Stimulated activated CD8-positive, alpha-beta memory T cell treated with anti-CD3 and anti-CD28 coated beads, Interleukin-12 subunit alpha, Interleukin-12 subunit beta, amount 100 ng/mL, for 1 hour (primary cell): ENCODE measurements at places on chromosomes 2 and 18.
A peak's percentile ranks its signal among the peaks of the same experiment; 100 is the strongest.

DNA sequence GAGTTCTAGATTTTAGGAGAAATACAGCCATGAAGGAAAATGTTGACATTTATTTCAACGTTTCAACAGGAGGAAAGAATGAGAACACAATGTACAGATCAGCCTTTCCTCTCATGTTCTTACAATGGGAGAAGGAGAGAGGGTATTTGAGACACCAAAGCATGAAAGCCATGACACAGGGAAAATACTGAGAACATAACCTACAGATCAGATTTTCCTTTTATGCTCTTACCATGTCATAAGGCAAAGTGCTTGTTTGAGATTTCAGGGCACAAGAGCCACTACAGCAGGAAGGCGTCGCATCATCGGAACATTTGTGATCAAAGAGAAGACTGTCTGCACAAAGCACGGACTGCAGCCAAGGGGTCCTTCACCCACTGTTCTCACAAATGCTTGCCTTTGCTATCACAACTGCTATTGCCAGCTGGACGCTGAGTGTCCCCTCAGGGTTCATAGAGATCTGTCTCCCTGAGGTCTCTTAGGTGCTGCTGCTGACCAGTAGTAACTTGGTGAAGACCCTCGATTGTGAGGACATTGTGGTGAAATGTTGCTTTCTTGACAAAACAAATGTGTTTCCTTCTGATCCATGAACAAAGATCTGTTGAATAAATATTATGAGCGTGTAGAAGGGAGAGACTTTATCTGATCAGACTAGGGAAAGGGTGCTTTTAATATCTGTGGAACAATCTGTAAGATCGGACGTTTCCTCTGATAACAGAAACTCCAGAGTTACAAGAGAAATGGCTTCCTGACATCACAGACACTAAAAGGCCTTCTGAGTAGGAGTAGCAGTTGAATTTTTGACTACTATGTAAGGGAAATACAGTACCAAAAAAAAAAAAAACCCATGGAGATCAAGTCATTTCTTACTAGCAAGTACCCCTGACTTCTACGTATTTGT is 6.4 kb upstream of the IL1RL1 start:
- DNase-seq = no peak

DNA sequence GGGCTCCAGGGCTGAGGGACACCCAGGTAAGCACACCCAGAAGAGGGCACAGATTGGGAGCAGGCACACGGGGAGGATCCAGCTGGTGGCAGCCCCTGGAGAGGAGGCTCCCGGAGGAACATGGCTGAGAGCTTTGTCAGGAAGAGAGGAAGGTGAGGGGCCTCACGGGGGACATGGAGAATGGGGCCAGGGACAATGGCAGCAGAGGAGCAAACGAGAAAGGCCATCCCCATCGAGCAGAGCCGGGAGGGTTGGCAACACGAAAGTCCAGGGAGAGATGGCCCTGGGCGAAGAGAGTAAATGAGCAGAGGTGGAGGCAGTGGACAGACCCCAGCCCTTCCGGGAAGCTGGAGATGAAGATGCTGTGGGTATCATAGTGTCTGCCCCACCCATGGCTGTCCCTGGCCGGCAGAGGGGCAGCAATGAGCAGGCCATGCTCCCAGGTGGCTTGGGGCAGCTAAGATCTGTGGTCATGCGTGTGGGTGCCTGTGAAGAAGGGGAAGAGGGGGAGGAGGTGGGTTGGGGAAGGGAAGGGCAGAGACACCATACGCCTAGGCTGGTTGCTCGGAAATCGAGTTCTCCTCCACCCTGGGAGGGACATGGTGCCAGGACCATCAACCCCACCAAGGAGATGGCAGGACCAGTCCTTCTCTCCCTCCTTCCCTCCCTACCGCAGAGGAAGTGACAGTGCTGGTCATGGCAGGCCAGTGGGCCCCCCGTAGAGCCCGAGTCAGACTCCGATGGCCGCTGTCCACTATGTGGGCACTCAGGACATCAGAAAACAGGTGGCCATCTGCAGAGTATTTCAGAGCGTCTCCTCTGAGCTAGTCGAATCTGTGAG is 191.7 kb downstream of the NDUFA10 start:
- no peak for DNase-seq

DNA sequence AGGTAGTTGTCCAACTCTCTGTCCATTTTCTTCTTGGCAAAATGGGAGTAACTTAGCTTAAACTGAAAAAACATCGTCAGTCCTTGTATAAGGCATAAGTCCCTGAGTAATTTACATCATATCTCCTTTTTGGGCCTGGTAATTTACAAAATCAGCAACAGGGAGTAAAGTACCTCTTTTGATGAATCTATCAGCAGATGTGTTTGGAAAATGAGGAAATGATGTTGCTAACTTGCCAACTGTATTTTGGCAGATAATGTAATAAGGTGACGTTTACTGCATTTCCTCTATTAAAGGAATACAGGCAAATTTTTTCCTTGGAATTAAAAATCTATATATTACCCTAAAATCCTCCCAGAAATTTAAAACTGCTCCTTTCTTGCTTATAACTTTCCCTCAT is 29.2 kb downstream of the ANKRD44 start:
- DNase-seq = no peak

DNA sequence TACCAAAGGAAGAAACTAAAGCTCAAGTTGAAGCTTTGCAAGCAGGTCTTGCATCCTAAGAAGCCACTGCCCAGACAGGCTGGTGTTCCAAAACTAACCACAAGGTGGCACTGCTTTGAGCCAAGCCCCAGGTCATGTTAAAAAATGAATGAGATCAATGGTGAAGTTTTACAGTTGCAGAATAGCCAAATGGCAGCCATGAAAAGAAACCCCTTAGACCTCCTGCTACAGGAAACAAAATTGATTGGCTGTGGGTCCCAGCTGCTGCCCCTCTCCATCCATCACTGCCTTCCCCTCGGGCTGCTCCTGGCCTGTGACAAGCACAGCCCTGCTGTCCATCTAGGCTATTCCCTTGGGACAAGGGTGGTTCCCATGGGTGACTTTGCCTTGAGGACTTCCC is 20.7 kb upstream of the MREG start:
- DNase-seq = peak; percentile 62

- DNase-seq = peak; percentile 66
These were observed 48.8 kb downstream of the ADNP2 start for GRCh38 chr18:80157708-80158343.

- DNase-seq = no peak
These were observed 11.3 kb upstream of the DPP4 start for GRCh38 chr2:162085090-162085891.

DNA sequence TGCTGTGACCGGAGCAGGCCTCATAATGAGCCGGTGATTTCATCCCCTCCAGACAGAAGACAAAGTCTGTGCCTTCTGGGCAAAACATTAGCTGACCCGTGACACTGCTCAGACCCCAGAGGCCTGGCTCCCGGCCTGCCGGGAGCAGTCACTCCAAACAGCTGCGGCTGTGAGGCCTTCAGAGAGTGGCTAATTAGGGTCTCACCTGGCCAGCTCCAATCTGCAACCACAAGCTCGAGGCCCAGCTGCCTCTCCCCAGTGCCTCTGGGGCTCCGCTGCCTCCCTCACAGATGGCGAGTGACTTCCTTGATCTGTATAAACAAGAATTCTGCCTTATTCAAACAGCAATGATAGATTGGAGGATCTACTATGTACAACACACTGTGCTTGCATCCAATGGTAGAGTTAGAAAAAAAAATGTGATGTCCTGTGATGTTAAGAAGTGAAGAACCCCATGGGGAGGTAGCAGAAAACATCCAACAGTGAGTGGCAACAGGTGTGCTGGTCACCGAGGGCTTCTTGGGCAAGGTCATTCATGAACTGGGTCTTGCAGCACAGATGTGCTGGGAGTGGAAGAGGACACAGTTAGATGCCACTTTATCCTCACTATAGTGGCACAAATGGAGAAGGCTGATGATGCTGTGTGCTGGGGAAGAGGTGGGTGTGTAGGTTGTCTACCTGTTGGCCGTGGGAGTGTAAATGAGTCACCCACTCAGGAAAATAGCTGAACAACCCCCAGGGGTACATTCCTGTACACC is 98.2 kb upstream of the ASAP2 start:
- DNase-seq = no peak

DNA sequence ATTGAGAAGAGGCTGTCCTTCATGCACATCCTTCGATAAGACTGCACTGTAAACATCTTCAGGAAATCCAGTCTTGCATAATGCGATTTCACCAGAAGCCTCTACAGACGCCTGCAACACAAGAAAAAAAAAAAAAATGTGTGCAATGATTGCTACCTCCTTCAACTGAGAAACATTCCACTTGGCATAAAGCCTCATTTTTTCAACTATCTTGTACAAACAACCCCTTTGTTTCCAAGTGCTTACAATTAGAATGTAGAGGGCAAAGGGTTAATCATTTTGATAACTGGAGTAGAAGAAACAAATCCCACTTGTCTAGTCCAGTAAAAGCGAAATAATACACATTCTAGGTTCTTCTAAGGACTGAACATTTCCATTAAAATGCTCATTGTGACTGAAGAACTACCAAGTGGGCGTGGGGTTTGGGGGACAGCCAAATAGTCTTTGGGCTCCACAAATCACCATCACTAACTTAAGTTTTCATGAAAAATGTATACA is 29.2 kb downstream of the CDH2 start:
- no peak for DNase-seq

- DNase-seq = no peak
These were observed 22.2 kb downstream of the TRIP12 start for GRCh38 chr2:229899604-229900003.

DNA sequence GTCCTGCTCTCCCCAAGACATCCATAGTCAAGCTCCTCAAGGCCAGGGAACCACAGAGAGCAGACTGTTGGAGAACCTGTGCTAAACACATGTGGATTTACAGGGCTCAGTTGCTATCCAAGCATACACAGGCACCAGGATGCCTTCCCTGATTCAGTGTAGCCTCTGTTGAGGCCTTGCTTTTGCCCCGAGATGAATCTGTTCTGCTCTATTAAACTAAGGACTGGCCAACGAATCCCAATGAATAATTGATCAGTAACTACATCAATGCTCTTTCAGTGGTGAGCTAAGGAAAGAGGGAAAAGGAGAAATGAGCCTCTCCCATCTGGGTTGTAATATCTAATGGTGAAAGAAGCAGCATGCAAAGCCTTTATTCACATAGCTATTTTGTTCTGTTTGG is 58.7 kb upstream of the SPTBN1 start:
- DNase-seq = no peak

- no peak for DNase-seq
These were observed 16.0 kb downstream of the FAM178B start for GRCh38 chr2:96970248-96970875.

DNA sequence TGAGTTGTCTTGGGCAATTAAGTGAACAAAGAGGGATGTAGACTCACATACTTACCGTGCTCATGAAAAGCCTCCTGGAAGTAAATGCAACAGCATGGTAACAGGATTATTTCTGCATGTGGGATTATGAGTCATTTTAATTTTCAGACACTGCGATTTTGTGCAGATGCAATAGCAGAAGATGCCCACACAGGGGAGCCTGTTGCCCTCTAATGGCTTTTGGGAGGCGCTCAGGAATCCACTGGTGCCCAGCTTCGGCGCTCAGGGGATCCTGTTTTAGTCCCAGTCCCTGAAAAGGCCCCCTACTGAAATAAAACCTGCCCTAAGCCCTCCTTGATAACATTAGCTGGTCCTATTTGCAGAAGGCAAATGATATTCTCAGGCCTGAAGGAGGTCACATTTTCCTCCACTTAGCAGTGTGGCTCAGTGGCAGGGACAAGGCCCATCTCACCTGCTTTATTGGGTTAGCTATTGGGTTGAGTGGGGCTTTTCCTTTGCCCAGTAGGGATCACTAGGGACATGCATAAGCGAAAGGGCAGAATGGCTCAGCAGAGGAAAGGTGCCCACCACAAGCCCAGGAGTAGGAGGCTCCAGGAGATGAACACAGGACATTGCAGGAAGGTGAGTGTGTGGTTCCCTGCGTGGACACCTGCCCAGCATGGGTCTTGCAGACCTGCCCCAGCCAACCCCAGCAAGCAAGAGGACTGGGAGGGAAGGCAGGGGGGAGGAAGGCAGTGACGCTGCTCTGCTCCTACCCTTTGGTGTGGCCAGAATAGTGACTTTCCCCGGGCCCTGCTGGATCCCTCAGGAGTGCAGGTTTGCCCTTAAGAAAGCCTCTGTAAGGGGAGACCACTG is 26.5 kb upstream of the KCNS3 start:
- no peak for DNase-seq

- no peak for DNase-seq
These were observed 12.0 kb upstream of the CASP8 start for GRCh38 chr2:201248288-201248844.

DNA sequence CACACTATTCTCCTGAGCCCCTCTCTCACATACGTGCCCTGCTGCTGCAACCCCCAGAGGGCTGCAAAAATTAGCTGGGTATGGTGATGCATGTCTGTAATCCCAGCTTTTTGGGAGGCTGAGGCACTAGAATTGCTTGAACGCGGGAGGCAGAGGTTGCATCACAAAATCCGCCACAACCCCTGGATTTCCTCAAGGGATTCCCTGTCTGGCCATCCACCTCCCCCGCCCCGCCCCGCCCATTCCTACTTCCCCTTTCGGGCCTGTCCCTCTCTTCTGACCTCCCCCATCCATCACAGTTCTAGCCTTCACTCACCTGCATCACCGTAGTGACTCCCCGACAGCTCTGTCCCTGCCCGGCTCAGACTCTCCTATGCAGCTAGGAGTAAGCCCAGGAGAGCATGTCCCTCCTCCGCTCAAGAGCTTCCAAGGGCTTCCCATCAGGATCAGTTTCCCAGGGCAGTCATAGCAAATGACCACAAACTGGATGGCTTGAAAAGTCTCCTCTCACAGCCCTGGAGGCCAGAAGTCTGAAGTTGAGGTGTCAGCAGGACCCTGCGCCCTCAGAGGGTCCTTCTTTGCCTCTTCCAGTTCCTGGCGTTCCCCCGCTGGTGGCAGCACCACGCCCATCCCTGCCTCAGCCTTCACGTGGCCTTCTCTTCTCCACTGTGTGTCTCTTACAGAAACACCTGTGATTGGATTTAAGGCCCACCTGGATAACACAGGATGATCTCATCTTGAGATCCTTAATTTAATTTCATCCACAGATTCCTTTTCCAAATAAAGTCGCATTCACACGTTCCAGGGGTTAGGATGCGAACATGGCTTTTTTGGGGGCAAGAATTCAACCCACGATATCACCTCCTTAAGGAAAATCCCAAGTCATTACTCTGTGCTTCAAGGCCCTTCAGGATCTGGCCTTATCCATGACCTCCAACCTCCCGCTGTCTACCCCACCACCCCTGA is 58.5 kb downstream of the HS1BP3 start:
- no peak for DNase-seq

- no peak for DNase-seq
These were observed 51.6 kb downstream of the LDAH start for GRCh38 chr2:20771299-20771698.

- DNase-seq = no peak
These were observed 79.5 kb upstream of the ALPP start for GRCh38 chr2:232299084-232299483.

GRCh38 chr2:155907211-155907610 is 425.3 kb downstream of the NR4A2 start:
- DNase-seq = no peak

DNA sequence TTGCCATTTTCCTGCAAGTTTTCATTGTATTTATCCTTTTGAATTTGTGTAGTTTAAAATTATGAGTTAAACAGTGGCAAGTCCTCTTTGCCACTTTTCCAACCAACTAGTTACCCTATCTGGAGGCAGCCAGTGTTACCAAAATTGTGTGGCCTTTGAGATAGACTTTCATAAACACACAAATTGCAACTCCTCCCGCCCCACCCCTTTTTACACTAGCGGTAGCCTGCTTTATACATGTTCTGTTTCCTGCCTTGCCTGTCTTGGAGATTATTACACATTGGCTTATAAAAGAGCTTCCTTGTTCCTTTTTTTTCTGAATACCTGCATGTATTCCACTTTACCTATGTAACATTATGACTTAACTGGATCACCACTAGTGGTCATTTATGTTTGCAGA is 56.5 kb downstream of the RPIA start:
- no peak for DNase-seq

- no peak for DNase-seq
These were observed 44.3 kb downstream of the NTSR2 start for GRCh38 chr2:11625671-11626070.
